ENCODE measurements at places on chromosomes 7 and 10.

- DNase-seq, result no peak
Measured at GRCh38 chr7:156886020-156886795, 6.8 kb downstream of the LMBR1 start.

GRCh38 chr10:97338041-97338440, 3.5 kb upstream of the FRAT2 start:
- no peak for DNase-seq

GRCh38 chr7:157951300-157952049, 614.7 kb downstream of the DNAJB6 start:
- no peak for DNase-seq

DNA sequence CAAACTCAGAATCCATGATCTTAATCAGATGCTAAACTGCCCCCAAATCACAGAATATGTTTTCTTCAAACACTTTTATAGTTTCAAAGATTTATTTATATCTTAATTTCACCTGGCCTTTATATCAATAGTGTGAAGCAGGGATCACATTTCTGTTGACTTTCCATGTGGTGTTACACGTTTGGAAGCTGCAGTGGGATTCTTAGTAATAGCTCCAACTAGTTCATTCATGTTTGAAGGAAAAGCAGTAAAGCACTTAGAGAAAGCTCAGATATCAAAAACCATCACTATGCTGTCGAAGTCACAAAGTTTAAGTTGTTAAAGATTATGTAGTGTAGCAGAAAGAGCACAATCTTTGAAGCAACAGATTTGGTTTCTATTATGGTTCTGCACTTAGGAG, 16.8 kb downstream of the ENO4 start:
- no peak for DNase-seq

- DNase-seq, result no peak
Measured at GRCh38 chr7:90931986-90932916, 332.0 kb upstream of the FZD1 start.

GRCh38 chr7:90933041-90933440, 331.2 kb upstream of the FZD1 start:
- no peak for DNase-seq

All from HCT116 (cell line).